CD4-positive, alpha-beta memory T cell (primary cell): ENCODE measurements at places on chromosomes 16 and 17. TPM values are rescaled to one million over a fixed set of nuclear protein-coding genes. Genes with fewer than 3 reads are reported as not detected.

- no peaks in the 10 kb centered on the region for H3K27me3 ChIP-seq
- no peak overlapping the region for H3K4me3 ChIP-seq
- no peak for DNase-seq
- peaks cover 24% of the 10 kb centered on the region for H3K4me1 ChIP-seq
- no peak overlapping the region for H3K27ac ChIP-seq
Measured at GRCh38 chr17:35116845-35117244, 2.8 kb downstream of the RAD51D start.

DNA sequence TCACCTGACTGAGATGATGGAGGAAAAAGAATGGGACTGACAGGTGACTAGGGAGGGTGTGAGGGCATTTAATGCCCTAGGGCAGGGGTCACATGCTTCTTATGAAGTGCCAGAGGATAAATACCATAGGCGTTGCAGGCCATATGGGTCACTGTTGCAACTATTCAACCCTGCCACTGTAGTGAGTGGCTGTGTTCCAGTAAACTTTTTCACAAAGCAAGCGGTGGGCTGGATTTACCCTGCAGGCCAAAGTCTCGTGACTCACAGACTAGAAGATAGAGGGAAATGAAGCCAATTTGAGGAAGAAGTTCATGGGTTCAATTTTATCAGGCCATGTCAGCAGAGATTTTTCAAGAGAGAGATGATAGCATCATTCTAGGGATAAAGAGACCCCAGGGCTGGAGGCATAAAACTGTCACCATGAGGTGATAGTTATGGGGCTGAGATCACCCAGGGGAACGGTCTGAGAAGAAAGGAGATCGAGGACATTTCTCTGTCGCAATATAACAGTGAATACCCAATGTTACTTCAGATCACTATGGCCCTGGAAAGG is 8.6 kb downstream of the ARHGAP17 start:
- H3K27ac ChIP-seq: no peak overlapping the region
- peaks cover 51% of the 10 kb centered on the region for H3K4me1 ChIP-seq
- no peaks in the 10 kb centered on the region for H3K36me3 ChIP-seq
- DNase-seq: no peak
- H3K4me3 ChIP-seq: no peak overlapping the region

DNA sequence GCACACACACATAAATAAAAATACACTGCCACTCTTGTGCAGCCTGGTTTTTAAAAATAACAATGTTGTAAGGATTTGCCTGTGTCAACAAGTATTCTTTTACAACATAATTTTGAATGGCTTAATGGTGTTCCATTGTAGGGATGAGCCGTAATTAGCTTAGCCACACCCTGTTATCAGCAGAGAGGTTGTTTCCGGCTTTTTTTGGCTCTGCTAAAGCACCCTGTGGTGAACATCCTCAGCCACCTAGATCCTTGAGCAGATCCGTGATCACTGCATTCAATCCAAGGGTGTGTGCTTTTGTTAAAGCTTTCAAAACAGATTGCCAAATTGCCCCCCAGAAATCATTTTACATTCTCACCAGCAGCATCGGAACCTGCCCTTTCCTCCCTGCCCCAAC is 7.0 kb downstream of the KATNB1 start:
- no peak overlapping the region for H3K4me3 ChIP-seq
- H3K27ac ChIP-seq: no peak overlapping the region
- H3K36me3 ChIP-seq: no peaks in the 10 kb centered on the region

DNA sequence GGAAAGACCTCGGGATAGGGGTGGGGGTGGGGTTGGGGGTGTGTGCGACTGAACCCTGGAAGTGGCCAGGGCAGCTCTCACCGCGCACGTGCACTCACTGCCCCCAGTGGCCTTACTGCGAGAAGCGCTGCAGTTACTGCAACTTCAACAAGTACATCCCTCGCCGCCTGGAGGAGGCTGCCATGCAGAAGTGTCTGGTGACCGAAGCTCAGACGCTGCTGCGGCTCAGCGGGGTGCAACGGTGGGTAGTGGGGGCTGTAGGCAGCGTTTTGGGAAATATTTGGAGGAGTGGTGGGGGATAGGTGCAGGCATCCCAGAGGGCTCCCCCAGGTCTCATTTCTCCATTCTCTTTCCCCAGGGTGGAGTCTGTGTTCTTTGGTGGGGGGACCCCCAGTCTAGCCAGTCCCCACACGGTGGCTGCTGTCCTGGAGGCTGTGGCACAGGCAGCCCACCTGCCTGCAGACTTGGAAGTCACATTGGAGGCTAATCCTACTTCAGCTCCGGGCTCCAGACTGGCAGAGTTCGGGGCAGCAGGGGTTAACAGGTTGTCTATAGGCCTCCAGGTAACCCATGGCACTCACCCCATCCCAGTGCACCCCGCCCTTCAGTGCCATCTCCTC is 972 bp downstream of the RSAD1 start:
- no peaks in the 10 kb centered on the region for H3K27me3 ChIP-seq
- peak overlapping the region; percentile 74 for H3K27ac ChIP-seq
- DNase-seq: peak; percentile 46
- H3K4me1 ChIP-seq: peaks cover 19% of the 10 kb centered on the region
- H3K4me3 ChIP-seq: peak overlapping the region; percentile 78
- peaks cover 20% of the 10 kb centered on the region for H3K36me3 ChIP-seq

DNA sequence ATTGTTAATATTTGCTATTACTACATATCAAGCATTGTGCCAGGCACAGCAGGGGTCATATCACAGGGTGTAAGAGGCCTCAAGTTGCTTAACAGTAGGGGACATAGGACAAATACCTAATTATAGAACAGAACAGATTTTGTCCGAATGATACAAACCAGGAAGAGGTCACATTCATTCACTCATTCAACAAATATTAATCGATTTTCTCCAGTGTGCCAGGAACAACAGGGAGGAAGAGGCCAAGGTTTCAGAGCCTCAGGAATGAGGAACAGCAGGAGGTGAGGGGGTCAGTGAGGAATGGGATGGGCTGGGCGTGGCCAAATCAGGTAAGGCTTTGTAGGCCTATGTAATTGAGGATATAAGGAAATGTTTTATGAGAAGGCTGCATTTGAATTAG is 11.2 kb upstream of the CHST4 start:
- no peaks in the 10 kb centered on the region for H3K4me1 ChIP-seq
- H3K27me3 ChIP-seq: no peaks in the 10 kb centered on the region
- H3K27ac ChIP-seq: no peak overlapping the region

- DNase-seq: no peak
- no peaks in the 10 kb centered on the region for H3K4me1 ChIP-seq
- no peaks in the 10 kb centered on the region for H3K27me3 ChIP-seq
- H3K36me3 ChIP-seq: peaks cover 20% of the 10 kb centered on the region
Measured at GRCh38 chr16:58157951-58158540, 28.9 kb upstream of the CFAP20 start.

- DNase-seq: no peak
- H3K27ac ChIP-seq: no peak overlapping the region
- H3K27me3 ChIP-seq: no peaks in the 10 kb centered on the region
- no peak overlapping the region for H3K4me3 ChIP-seq
- H3K4me1 ChIP-seq: no peaks in the 10 kb centered on the region
Measured at GRCh38 chr16:3113765-3114479, 1.5 kb downstream of the ZNF205 start.

DNA sequence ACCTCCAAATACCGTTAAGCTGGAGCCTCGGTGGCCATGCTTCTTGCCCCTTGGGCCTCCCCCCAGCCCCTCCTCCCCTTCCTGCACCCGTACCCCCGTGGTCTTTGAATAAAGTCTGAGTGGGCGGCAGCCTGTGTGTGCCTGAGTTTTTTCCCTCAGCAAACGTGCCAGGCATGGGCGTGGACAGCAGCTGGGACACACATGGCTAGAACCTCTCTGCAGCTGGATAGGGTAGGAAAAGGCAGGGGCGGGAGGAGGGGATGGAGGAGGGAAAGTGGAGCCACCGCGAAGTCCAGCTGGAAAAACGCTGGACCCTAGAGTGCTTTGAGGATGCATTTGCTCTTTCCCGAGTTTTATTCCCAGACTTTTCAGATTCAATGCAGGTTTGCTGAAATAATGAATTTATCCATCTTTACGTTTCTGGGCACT is 928 bp downstream of the HBA1 start:
- H3K36me3 ChIP-seq: no peaks in the 10 kb centered on the region
- DNase-seq: no peak
- no peak overlapping the region for H3K4me3 ChIP-seq
- peaks cover 21% of the 10 kb centered on the region for H3K4me1 ChIP-seq

DNA sequence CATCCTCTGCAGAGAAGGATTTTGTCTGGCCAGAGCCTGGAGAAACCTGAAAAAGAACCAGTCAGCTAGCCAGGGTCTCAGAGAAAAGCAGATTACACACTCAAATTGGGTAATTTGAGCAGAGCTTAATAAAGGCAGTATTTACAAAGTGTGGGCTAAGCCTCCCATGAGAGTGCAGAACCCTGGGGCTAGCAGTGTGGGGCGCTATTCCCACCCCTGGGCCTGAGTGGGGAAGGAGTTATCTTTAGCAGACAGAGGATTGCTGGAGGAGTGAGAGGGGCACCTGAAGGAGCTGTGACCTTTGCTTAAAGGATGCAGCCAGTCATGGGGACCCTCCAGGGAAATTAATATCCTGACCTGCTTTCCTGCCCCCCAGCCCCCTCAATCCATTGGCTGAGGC is 46.2 kb downstream of the SNX20 start:
- DNase-seq: no peak
- no peaks in the 10 kb centered on the region for H3K36me3 ChIP-seq
- H3K4me3 ChIP-seq: no peak overlapping the region
- no peaks in the 10 kb centered on the region for H3K4me1 ChIP-seq

- H3K27me3 ChIP-seq: no peaks in the 10 kb centered on the region
- H3K4me1 ChIP-seq: no peaks in the 10 kb centered on the region
- no peak overlapping the region for H3K27ac ChIP-seq
- no peak overlapping the region for H3K4me3 ChIP-seq
Measured at GRCh38 chr17:10032118-10032852, 127.2 kb upstream of the RCVRN start.

GRCh38 chr16:80804056-80804525 is 307 bp downstream of the CDYL2 start:
- H3K36me3 ChIP-seq: no peaks in the 10 kb centered on the region
- H3K4me1 ChIP-seq: peaks cover 31% of the 10 kb centered on the region
- no peak overlapping the region for H3K27ac ChIP-seq
- H3K27me3 ChIP-seq: no peaks in the 10 kb centered on the region
- DNase-seq: peak; percentile 67

DNA sequence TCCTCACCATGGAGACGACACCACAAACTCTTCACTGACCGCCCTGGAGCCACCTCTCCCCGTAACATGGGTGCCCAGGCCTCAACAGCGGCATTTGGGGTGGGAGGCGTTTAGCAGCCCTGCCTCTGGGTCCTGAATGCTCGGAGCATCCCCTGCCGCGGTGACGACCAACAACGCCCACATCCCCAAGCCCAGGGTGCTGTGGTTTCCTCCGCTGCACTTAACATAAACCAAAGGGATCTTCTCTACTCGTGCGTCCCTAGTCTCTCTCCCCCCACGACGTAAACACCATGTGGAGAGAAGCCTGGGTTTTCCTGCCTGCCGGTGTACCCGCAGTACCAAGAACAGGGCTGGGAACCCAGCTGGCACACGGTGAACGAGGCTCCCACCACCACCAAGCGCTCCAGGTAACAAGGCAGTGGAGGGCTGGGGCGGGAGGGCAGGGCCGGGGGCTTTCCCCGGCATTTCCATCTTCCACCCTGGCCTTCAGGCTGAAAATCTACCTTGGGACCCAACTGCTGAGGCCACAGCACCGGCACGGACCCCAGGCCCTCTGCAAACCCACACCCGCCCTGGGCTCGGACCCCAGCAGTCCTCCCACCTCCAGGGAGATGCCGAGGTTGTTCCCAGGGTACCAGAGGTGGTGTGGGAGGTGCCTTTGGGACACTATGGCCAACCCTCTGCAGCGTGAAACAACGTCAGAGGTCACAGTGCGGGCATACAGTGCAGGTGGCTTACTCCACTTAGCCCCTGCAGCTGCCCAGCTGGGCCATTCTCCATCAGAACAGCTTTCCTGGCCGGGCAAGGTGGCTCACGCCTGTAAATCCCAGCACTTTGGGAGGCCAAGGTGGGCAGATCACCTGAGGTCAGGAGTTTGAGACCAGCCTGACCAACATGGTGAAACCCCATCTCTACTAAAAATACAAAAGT is 54.3 kb downstream of the TIMM22 start:
- H3K27ac ChIP-seq: no peak overlapping the region
- H3K36me3 ChIP-seq: peaks cover 5% of the 10 kb centered on the region
- no peak overlapping the region for H3K4me3 ChIP-seq
- H3K27me3 ChIP-seq: no peaks in the 10 kb centered on the region
- H3K4me1 ChIP-seq: no peaks in the 10 kb centered on the region
- no peak for DNase-seq

DNA sequence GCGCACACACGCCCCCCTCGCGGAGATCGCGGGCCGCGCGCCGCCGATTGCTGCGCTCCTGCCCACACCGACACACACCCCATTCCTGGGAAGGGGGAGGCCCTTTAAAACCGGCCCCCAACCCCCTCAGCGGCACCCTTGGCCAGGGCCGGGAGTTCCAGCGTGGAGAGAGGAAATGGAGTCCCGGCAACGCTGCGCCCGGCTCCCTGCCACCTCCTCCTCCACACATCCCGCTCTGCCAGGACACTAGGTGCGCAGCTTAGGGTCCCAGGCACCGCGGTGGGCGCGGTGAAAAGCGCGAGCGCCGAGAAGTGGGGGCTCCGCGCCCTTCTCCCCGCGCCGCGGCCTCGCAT is 397 bp downstream of the CDC42EP4 start:
- no peaks in the 10 kb centered on the region for H3K27me3 ChIP-seq
- H3K36me3 ChIP-seq: no peaks in the 10 kb centered on the region
- peak overlapping the region; percentile 57 for H3K4me3 ChIP-seq
- no peak for DNase-seq
- peaks cover 15% of the 10 kb centered on the region for H3K4me1 ChIP-seq

DNA sequence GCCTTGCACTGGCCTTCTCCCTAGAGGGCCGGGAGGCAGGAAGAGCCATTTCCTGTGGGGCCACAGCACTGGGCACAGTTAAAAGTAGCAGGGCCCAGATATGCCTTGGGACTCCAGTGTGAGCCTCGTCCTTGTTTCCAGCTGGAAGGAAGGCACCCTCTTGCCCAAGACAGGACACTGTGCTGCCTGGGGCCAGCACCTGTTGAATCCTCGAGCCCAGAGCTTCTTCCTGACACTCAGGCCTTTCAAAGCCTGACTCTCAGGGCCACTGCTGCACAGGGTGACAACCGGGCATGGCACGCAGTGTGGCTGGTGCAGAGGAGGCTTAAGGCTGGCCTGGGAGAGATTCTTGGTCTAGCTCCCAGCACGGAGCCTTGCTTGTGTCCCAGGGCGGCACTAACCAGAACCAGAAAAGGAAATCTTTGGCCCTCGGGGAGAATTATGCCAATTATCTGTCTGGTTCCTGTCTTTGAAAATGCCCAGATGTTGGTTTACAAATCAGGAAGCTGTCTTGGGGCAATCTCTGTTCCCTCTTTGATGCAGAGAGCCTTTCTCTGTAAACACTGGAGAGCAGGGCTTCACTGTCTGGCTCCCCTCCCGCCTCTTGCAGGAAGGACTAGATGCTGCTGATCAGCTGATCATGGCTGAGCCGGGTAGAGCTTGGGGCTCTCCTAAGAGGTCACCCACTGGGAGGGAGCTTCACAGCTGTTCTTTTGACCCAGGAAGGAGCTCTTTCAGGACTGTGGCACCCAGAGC is 11.1 kb downstream of the LDHD start:
- no peak overlapping the region for H3K4me3 ChIP-seq
- H3K36me3 ChIP-seq: no peaks in the 10 kb centered on the region
- H3K27ac ChIP-seq: no peak overlapping the region
- H3K27me3 ChIP-seq: no peaks in the 10 kb centered on the region

Gene PYDC1
- not detected for total RNA-seq

Gene CLDN7
- 1.0 TPM for total RNA-seq

Gene TAC4
- total RNA-seq: not detected

Gene MPP2
- total RNA-seq: 3.0 TPM

Gene PITPNC1
- total RNA-seq: 68.4 TPM

Gene TBC1D16
- 1.3 TPM for total RNA-seq
